ENCODE measurements at places on chromosomes 4 and X.

- no peak for DNase-seq
Observed at GRCh38 chr4:153728660-153729059, 31.2 kb downstream of the RNF175 start.

DNA sequence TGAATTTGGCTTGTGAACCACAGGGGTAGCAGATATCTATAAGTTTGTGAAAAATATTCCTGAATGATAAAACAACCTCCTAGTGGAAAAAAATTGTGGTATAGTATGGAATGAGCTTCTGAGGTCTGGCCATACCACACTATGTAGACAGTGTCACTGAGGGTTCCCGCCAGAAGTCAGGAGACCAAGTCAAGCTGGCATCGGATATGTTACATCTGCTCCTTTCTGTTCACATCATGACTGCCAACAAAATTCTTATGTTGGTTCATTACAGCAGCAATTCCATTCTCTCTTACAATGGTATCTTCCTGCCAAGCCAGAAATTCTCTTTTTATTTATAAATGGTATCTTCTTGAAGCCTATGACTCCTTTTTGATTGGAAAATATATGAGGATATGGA lies 273.0 kb downstream of the PPP3CA start:
- DNase-seq, result no peak

DNA sequence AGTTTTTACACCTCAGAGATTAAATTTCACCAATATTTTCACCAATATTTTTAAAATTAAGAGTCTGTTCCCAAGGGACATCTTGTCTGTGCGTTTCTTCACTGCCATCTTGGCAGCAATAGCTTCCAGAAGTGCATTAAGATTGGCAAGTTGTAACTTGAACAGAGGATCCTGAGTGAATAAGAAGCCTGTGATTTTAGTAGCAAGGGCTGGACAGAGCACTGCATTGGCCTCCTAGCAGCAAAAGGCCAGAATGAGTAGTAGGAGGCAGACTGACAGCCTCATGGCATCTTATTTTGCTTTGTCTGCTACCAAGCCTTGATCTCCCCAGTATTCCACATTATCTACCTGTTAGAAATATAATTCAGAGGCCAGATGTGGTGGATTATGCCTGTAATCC lies 138.4 kb downstream of the CPE start:
- DNase-seq, result no peak

DNA sequence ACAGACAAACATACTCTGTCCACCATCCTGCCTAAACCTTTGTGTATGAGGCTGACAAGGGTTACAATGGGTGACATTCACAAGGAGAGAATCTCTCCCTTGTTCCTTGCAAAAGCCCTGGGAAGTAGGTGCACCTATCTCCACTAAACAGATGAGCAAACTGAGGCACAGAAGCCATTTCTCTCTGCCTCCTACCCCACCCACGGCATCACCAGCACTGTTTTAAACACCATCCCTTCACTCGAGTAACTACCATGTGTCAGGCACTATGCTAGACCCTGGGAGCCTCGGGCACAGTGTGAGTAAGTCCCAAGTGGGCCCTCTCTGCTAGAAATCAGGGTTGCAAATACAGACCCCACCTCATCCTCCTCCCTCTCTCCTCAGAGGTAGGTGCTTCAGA lies 899 bp downstream of the LYAR start:
- no peak for DNase-seq

- DNase-seq, result no peak
Observed at GRCh38 chr4:156642161-156642560, 329.4 kb downstream of the PDGFC start.

DNA sequence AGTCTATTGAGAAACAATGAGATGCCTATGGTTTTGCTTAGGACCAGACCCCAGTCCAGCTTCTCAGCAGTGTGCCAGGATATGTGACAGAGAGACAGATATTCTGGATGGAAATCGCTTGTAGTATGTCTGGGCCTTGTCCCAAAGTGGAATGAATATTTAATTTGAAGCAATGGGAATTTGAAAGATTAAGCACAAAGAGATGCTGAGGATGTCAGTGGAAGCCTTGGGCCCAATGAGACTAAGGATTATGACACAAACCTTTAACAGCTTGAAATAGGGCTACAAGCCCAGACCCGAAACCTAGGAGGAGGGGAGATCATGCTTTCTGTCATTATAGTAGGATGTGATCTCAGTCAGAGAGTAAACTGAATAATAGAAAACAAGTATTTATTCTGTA lies 459.2 kb downstream of the FAT4 start:
- DNase-seq, result no peak

GRCh38 chr4:7444731-7445130 lies 10.0 kb upstream of the PSAPL1 start:
- DNase-seq, result no peak

GRCh38 chr4:182222766-182223165 lies 20.4 kb upstream of the TENM3 start:
- DNase-seq, result no peak

- peak; percentile 15 for DNase-seq
Observed at GRCh38 chrX:54182194-54182863, 725 bp downstream of the FAM120C start.

DNA sequence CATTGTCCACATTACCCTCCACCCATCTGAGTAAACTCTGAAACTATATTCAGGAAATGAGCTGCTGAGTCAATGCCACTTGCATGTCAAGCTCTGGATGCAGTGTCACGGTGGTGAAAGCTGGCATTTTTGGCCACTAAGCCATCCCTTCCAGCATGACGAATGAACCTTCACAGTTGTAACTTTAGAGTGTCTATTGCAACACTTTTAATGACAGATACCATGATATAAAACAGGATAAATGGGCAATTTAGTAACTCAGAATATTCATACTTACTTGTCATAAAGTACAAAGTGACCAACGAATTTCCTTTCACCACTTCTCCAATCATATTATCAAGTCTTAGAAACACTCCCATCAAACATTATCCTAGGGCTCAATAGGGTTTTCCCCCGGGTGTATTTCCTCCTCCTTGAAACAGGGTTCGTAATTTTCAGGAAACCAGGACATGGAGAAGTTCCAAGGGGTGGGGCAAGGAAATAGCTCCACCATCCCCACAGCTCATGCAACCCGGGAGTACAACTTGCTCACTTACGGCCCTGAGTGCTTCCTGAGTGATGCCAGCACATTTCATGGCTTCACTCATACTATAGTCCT lies 73.1 kb downstream of the MTHFD2L start:
- DNase-seq, result no peak

DNA sequence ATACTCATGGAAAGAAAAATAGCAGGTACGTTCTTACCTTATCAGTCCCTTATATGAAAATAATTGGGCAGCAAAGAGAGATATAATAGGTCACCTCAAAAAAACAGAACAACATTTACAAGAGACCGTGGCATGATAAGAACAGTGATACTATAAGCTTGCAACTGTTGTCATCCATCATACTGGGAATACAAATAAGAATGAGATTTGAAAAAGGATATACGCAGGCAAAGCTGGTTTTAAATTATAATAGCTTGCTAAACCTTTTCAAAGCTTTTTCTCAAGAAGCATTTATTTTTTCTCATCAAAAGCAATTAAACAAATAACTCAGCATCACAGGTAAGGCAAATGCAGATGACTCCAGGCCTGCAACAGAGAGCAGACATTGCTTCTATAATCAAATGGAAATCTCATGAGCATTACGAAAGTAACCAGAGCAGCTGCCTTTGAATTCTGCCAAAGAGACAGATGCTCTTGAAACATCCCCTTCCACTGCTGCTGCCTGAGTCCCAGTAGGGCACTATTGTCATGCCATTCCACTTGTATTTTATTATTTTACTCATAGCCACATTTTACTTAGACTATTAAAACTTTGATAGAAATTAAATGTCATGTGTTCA lies 620.6 kb upstream of the GNPDA2 start:
- no peak for DNase-seq

- no peak for DNase-seq
Observed at GRCh38 chr4:159498446-159499115, 395.7 kb downstream of the RAPGEF2 start.

DNA sequence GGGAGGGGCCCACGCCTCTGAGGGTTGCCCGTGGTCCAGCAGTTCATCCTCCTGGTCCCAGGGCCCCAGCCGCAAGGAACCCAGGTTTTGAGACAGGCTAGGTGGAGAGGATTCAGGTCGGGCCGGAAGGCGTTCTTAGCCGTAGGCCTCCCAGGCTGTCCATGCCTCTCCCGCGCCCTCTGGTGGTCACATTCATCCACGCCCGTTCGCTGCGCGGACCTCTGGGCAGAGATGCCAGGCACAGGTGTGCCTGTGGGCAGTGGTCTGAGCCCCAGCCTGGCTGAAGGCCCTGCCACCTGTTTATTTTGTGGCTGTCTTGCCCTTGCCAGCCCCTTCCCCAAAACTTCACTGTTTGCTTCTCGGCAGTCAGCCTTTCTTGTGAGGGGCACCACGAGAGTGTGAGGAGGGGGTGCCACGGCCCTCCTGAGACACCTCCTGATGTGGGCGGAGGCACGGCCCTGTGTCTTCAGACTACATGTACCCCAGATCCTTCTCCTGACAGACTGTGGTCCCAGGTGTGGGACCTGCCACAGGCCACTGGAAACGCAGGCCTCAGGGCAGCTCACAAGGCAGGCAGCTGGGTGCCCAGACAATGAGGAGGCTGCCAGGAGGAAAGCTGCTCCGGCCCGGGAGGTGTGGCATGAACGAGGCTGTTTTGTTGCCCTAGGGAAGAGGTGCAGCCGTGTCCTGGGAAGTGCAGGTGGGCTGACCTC lies 5.0 kb downstream of the UVSSA start:
- peak; percentile 46 for DNase-seq

GRCh38 chr4:8760561-8760960 lies 111.1 kb downstream of the HMX1 start:
- no peak for DNase-seq

- no peak for DNase-seq
Observed at GRCh38 chrX:72676465-72676864, 37.6 kb downstream of the PHKA1 start.

- no peak for DNase-seq
Observed at GRCh38 chrX:39854772-39855747, 242.7 kb downstream of the BCOR start.

GRCh38 chrX:7071390-7071789 lies 76.1 kb upstream of the STS start:
- no peak for DNase-seq

DNA sequence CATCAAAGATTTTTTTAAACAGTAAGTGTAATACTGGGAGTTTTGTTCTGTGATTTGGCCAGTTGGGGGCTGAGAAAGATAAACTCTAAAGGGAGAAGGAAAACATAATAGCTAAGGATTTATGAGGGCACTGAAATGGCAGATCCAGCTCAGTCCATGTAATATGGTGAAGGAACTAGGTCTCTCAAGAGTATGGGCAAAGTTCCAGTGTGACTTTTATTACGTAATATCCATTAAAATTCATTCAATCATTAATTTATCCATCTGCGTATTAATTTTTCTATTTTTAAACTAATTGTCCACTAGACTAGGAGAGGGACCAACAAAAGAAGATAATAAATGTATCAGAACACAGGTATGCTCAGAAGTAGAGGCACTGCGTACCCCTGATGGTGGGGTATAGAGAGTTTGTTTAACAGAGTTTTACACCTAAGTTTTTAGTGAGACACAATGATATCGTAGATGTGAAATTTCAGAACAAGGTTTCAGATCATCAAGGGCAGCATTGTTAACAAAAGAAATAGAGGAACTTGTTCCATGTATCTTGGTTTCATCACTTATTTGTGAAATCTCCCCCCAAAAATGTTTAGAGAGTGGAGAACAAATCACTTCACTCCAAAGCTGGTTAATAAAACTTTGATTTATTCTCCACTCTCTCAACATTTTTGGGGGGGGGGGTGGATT lies 351.1 kb downstream of the GRXCR1 start:
- DNase-seq, result no peak

GRCh38 chr4:22962295-22962694 lies 269.6 kb downstream of the GBA3 start:
- DNase-seq, result no peak

DNA sequence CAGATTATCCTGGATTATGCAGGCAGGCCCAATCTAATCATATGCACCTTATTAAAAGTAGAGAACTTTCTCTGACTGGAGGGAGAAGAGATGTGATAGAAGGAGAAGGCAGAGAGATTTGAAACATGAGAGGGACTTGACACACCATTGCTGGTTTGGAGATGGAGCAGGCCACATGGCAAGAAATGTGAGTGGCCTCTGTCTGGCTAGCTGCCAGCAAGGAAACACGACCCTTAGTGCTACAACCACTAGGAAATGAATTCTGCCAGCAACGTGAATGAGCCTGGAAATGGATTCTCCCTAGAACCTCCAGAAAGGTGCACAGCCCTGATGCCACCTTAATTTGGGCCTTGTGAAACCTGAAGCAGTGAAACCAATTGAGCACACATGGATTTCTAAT lies 79.5 kb upstream of the MBNL3 start:
- no peak for DNase-seq

GRCh38 chr4:109266891-109267290 lies 35.6 kb downstream of the COL25A1 start:
- DNase-seq, result no peak

- DNase-seq, result no peak
Observed at GRCh38 chr4:61521451-61521850, 321.3 kb downstream of the ADGRL3 start.

- DNase-seq, result no peak
Observed at GRCh38 chrX:16113978-16114565, 9.3 kb upstream of the GRPR start.

DNA sequence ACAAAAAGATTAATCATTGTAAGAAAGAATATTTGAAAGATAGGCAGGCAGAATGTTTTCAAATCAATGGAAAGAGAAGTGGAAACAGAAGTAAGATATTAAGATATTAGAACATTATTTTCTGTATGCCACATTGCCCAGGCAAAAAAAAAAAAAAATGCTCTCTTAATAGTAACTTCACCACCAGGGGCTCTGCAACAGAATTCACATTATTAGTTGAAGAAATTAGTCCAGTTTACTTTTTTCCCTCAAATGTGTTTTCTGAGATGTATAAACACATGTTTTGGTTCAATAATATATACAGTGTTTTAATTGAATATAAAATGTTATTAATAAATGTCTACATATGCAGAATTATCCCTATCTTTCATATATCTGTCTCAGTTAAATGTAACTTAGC lies 78.0 kb upstream of the ADAD1 start:
- DNase-seq, result no peak

GRCh38 chr4:147975325-147975724 lies 243.4 kb downstream of the ARHGAP10 start:
- DNase-seq, result no peak

- DNase-seq, result no peak
Observed at GRCh38 chr4:45803994-45804393, 319.9 kb downstream of the GABRG1 start.

GRCh38 chr4:61638591-61638990 lies 438.5 kb downstream of the ADGRL3 start:
- DNase-seq, result no peak

- DNase-seq, result no peak
Observed at GRCh38 chr4:107452717-107453630, 267.1 kb downstream of the PAPSS1 start.

- DNase-seq, result no peak
Observed at GRCh38 chrX:123271902-123272301, 87.8 kb downstream of the GRIA3 start.

- no peak for DNase-seq
Observed at GRCh38 chr4:64359489-64359888, 49.8 kb downstream of the TECRL start.
